ENCODE measurements at places on chromosomes 6 and 20.

DNA sequence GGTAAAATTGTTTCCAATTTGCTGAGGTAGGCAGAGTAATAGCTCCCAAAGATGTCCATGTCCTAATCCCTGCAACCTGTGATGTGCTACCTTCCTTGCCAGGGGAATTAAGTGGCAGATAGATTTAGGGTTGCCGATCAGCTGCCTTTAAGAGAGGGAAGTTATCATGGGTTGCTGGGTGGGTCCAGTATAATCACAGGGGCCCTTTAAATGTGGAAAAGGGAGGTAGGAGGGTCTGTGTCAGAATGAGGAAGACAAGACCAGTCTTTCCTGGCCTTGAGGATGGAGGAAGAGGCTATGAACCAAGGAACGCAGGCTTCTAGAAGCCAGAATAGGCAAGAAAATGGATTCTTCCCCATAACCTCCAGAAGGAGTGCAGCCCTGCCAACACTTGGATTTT lies 50.7 kb downstream of the CTCFL start:
- no peak for DNase-seq

DNA sequence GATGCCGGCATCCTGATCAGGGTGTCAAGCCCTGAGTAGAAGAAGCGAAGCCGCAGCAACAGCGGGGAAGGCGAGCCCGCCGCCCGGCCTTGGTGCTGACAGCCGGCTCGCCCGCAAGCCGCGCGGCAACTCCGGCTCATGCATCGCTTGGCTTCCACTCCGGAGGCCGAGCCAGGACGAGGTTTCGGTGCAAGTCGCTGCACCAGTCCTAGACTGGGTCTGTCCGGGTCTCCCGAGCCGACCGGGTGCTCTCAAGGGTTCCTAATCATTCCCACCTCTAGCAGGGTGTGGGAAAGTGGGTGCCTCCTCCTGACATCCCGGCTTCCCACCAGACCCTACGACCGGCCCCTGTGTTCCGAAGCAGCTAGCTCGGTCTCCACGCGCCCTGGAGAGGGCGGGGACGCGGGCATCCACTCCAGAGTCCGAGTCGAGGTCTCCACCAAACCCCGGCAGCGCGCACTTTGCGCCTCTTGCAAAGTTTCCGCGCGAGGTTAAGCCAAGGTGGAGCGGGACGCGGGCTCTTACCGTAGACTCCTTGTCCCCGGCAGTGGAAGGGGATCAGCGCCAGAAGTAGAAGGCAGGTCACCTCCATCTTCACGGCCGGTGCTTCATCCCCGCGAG lies 1.4 kb downstream of the MDGA1 start:
- no peak for DNase-seq

DNA sequence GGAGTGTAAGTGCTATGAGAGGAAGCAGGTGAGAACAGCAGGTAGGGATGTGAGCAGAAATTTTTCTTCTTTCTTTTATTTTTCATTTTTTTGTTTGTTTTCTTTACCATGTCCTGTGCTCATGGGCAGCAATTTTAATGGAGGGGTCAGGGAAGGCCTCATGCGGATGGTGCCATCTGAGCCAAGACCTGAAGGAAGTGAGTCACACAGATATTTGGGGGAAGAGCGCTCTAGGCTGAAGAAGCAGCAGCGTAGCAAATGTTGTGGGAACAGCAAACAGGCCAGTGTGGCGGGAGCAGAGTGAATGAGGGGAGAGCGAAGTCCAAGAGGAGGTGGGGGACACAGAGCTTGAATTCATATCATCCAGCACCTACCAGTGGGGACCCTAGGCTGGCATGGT lies 12.7 kb downstream of the SPDEF start:
- no peak for DNase-seq

DNA sequence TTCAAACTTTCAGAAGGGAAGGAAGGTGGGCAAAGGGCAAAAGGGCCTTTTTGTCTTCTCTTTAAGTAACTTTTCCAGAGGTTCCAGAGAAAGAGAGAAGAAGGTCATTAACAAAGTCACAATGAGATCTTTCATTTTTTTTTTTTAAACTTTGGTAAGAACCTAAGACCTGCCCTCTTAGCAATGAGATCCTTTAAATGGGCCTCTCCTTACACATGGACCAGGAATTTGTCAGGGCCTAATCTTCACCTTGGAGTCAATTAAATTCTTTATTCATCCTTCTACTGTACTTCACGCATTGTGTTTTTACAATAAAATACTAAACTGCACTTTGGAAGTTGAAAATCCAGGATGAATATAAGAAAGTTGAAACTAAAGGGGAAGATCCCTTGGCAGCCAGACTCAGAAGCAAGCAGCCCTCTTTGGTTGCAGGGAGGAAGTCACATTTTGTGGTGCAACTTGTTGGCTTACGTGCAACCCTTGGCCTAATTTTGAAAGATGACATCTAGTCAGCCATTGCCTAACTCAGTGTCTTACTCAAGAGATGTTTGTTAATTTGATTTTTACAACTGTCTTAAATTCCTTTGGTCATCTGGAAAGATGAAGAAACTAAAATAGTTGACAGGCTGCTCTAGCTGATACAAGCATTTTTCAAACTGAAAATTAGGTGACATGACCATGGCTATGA lies 11.9 kb upstream of the TMEM170B start:
- DNase-seq = no peak

DNA sequence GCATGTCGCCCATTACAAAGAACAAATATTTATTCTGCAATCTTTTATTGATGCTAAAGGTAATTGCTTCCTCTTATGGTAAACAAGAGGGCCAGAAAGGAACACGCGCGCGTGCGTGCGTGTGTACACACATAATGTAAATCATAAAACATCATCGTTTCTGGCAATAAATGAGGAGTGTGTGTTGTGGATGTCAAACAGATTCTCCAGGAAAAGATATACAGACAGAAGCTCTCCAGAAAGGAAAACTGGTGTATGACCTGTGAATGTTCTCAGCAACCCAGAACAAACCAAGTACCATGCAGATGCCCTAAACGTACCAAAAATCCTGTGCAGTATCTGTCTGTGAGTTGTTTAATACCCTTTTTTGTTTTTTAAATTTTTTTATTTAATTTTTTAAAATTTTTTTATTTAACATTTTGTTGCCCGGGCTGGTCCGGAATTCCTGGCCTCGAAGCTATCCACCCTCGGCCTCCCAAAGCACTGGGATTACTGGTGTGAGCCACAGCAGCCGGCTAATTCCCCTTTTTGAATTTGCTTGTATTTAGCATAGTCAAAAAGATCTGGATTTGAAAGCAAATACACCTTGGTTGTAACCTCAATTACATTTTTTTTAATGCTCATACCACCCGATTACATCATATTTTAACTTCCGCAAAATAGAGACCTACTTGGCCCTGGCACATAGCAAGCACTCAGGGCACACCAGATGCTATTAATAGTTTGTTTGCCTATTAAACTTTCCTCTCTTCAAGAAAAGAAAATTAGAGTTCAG lies 909 bp upstream of the NUDT3 start:
- DNase-seq = no peak

GRCh38 chr6:3364391-3364790 lies 92.5 kb downstream of the SLC22A23 start:
- DNase-seq = no peak

GRCh38 chr20:21781446-21782075 lies 76.1 kb downstream of the PAX1 start:
- no peak for DNase-seq

DNA sequence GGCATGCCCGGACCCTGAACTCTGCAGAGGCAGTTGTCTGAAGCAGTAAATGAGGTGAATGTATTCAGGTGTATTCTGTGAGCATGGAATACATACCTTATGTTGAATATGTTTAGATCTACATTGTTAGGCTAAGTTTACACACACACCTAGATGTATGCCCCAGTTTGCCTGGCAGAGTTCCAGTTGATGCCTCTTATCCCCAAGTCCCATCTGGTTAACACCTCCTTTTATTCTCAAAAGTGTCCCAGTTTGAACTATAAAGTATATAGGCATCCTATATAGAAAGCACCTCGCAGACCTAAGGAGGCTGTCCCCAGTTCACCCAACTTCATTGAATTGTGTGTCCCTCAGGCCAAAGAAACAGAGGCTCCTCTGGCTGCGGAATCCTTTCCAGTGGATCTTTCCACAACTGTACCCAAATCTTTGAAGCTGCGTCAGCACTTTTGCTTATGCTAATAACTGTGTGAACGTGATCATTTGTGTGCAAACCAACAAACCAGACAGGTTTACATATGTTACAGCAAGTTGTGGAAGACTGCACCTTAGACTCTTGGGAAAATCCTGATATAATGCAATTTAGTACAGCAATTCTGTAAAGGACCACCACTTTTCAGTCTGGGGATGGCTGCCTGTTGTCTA lies 4.8 kb upstream of the DHX35 start:
- DNase-seq = no peak

DNA sequence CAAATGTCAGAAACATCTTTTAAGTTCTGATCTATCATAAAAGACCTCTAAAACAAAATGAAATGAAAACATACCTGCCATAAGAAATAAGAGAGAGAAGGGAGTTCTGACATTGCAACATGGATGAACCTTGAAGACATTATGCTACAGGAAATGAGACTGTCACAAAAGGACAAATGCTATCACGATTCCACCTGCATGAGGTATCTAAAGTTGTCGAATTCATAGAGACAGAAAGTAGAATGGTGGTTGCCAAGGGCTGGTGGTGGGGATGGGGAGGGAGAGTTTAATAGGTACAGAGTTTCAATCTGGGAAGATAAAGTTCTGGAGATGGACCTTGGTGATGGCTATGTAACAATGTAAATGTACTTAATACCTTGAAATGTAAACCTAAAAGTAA lies 3.3 kb downstream of the EZR start:
- DNase-seq = no peak

DNA sequence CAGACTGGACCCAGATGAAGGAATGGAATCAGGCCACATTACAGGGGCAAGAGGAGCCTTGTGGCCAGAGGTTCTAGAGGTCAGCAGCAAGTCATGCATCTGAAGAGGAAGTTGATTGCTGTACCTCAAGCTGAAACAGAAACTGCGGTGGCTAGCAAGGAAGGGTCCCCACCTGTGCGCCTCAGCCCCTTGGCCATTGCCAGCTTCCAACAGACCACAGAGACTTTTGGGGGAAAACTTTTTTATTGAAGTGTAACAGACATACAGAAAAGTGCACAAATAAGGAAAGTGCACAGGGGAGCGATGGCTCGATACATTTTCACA lies 26.8 kb upstream of the SLC9A8 start:
- no peak for DNase-seq

DNA sequence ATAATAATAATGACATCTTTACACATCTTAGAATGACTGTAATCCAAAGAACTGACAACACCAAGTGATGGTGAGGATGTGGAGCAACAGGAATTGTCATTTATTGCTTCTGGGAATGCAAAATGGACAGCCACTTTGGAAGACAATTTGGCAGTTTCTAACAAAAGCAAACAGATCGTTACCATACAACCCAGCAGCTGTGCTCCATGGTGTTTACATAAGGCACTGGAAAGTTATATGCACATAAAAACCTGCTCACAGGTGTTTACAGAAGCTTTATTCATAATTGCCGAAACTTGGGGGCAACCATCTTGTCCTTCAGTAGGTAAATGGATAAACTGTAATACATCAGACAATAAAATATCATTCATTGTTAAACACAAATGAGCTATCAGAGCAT lies 18.3 kb upstream of the ASF1A start:
- DNase-seq = no peak

DNA sequence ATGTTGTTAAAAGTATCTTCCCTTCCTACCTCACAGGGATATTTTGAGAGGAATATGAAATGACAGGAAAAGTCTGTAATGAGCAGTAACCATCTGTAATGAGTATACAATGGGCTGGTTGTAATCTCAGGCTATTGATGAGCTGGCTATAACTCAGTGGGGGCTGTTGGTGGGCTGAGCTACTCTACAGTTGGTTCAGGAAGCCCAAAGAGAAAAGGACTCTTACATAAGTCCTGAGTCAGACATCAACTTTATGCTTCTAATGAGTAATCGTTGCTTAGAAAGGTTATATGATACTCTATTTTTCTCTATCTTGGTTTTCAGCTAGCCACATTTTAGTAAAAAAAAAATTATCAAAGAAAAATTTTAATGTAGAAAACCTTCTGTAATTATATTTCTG lies 26.4 kb downstream of the ZNF391 start:
- no peak for DNase-seq

DNA sequence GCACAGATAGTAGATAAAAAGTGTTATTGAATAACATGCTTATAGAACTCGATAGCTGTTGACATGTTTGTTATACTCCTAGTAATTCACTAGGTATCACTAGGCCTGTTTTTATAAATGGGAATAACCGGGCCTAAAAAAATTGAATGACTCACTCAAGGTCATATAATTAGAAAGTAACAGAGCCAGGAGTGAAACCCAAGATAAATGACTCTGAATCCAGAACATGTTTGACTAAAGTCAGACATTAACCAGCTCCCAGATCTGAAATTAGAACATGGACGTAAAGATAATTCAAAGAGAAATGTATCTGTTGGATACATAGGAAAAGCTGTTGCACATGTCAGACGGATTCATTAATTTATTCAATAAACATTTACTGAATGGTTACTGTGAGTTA lies 26.9 kb downstream of the RGS17 start:
- DNase-seq = no peak

DNA sequence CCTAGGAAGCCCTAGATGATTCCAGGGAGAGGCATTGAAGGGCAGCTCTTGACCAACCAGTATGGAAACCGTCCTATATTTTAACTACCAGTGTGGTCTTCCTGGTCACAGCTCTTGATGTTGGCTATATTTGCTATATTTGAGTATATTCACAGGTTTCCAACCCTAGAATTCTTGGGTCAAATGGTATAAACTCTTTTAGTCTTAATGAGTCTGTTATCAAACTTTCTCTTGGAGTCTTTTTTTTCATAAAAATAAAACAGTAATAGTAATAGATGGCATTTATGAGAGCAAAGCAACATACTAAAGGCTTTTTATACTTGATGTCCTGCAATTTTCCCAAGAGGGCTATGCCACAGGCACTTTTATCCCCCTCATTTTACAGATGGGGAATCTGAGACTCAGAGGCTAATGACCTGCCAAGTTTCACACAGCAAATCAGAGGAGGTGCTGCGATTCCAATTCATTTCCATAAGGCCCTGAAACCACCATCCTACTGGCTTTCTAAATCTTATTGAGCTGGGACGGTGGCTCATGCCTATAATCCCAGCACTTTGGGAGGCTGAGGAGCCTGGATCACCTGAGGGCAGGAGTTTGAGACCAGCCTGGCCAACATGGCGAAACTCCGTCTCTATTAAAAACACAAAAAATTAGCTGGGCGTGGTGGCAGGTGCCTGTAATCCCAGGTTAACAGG lies 217.2 kb upstream of the ZNF217 start:
- DNase-seq = no peak

- no peak for DNase-seq
These were observed 72.8 kb upstream of the NKX2-2 start for GRCh38 chr20:21586682-21587081.
